ENCODE measurements at places on chromosomes 2 and 18.
A peak's percentile ranks its signal among the peaks of the same experiment; 100 is the strongest.

- DNase-seq: no peak
Observed at GRCh38 chr18:11672198-11672597, 16.9 kb upstream of the GNAL start.

- DNase-seq: no peak
Observed at GRCh38 chr2:182732736-182733135, 16.7 kb downstream of the DNAJC10 start.

- DNase-seq: peak; percentile 28
Observed at GRCh38 chr2:141522702-141523101, 608.1 kb downstream of the LRP1B start.

- no peak for DNase-seq
Observed at GRCh38 chr2:64982311-64982857, 6.8 kb upstream of the SLC1A4 start.

GRCh38 chr18:49300538-49300937, 159.9 kb downstream of the DYM start:
- no peak for DNase-seq

- no peak for DNase-seq
Observed at GRCh38 chr2:181172676-181173075, 192.3 kb downstream of the UBE2E3 start.

DNA sequence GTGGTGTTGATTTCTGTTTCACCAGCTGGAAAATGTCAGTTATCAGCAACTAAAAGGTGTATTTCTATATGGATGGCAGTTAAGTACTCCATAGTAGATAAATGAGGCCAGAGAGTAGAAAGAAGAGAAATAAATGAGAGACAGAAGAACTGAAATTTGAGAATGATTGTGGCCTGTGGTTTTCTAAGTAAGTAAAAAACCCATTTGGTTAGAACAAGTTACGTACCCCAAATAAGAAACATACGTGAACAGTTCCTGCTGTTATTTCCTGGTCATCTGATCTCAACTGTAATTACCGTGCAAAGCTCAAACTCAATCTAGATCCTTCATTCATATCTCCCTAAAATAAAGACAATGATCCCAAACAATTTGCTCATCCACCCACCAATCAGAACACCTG, 181.3 kb downstream of the PID1 start:
- DNase-seq: no peak

- DNase-seq: peak; percentile 25
Observed at GRCh38 chr18:292271-292670, 24.4 kb upstream of the THOC1 start.

GRCh38 chr2:224369028-224369632, 32.8 kb downstream of the FAM124B start:
- peak; percentile 64 for DNase-seq

GRCh38 chr2:198930170-198930569, 527.6 kb downstream of the SATB2 start:
- DNase-seq: peak; percentile 10

GRCh38 chr2:246489-247144, 17.2 kb downstream of the SH3YL1 start:
- DNase-seq: peak; percentile 82

- DNase-seq: no peak
Observed at GRCh38 chr2:207165121-207166038, at the start of gene KLF7. Gene KLF7, minus strand, starts transcription at chr2:207165948. Its CDS starts 380 bp downstream, at chr2:207165568.

GRCh38 chr2:104668631-104669030, 185.3 kb upstream of the POU3F3 start:
- DNase-seq: no peak

DNA sequence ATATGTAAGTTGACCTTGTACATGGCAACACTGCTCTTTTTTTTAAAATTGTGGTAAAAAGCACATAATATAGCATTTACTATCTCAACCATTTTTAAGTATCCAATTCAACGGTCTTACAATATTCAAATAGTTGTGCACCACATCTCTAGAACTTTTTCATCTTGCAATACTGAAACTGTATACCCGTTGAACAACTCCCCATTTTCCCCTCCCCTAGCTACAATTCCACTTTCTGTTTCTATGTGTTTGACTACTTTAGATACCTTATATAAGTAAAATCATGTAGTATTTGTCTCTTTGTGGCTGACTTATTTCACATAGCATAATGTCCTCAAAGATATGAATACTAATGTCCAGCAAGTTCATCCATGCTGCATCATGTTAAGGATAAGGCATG, 452.1 kb downstream of the TXNL1 start:
- DNase-seq: no peak

DNA sequence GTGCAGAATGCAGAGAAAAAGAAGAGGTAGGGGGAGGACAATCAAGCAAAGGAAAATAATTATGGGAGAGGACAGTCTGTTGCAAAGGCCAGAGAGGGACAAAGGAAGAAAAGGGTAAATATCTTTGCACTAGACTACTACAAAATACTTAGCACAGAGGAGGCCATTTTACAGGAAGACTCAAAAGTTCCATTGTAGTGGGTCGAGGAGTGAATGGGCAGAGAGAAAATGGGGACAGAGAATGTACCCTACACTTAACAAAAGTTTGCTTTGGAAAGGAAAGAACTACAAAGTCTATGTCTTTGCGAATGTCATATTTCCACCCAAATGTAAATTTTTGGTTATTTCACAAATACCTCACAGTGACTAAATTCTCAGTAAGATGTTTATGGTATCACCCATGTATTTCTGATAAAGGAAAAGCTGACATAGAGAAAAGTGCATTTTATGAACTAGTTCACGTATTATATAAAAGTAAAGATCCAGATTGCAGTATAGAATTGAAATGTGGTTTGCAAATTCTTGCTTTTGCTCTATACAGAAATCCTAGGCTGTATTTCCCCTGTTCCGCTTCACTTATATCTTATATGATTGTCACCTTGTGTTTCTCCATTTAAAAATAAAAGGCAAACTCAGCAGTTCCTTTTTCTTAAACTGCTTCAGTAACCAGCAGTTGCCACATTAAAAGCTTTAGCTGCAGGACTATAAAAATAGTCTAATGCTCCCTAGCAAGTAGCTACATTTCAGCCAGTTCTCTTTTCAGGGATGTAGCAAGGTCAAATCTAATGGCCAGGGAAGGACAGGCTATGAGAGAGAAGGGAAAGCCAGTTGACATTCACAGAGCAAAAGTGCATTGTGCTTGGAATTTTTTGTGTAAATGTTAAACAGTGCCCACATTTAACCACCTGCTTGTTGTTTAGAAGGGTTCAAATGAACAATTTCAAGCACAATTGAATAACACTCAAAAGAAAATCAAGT, 79.7 kb upstream of the CYTIP start:
- peak; percentile 16 for DNase-seq

DNA sequence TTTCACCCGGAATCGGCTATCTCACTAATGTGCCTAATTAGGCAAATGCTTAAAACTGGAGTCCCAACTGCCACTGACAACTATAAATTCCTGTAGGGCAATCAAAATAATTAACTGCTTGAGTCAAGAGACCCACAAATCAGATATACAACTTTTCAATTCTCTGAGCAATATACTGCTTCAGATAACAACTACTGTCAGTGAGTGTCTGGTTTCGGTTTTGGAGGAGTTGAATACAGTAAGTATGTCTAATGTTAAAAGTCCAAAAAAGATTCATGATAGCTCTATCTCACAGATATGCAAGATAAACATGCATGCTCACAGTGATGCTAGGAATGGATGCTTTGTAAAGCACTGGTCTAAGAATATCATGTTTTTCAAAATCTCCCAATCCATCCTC, 283.3 kb downstream of the NRXN1 start:
- peak; percentile 16 for DNase-seq

DNA sequence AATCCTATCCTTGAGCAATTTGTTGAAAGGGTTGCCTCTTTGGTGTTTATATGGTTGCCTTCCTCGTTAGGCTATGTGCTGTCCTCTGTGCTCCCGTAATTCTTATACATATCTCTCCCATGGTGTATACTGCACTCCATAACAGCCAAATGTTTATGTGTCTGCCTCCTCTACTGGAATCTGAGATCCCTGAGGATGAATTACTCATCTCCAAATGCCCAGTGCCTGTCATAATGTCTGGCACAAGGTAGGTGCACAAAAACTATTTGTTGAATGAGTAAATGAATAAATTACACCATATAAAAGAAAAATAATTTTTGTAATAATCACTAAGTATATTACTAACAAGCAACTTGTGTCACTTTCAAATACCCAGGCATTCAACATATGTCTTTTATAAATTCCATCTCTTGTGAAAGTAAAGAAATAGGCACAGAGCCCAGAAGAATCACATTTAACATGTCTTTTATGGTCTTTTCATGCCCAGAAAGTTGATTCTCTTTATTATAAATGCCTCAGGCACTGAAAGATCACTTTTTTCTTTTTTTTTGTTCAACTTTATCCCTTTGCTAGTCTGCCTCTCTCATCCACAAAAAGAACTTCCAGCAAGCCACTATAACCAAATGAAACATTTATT, 164.9 kb downstream of the CCDC148 start:
- no peak for DNase-seq

DNA sequence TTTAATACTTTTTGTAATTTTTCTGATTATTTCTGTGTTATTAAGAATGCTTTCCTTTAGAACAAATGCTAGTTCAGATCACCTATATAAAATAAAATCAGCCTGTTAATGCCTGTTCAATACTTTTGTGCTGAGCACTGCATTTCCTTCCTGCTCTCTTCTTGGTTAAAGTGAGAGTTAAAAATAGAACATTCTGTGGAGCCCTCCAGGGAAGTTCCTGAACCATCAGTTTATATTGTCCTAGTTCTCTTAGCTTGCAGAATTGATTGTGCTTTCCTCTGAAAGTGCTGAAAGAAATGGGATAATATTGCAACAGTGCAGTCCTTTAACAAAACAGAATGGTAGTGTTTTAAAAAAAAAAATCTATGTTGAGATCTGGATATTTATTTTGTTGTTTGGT, 74.6 kb upstream of the UBXN4 start:
- DNase-seq: no peak

GRCh38 chr2:238567996-238568395, 141.3 kb downstream of the ASB1 start:
- DNase-seq: no peak

- peak; percentile 39 for DNase-seq
Observed at GRCh38 chr2:83967854-83968253, 491.2 kb downstream of the SUCLG1 start.

GRCh38 chr2:53429901-53430300, 337.7 kb upstream of the CHAC2 start:
- no peak for DNase-seq

GRCh38 chr18:13810950-13811485, 12.9 kb upstream of the MC5R start:
- no peak for DNase-seq

- DNase-seq: peak; percentile 53
Observed at GRCh38 chr2:37809525-37809924, 115.6 kb upstream of the RMDN2 start.

DNA sequence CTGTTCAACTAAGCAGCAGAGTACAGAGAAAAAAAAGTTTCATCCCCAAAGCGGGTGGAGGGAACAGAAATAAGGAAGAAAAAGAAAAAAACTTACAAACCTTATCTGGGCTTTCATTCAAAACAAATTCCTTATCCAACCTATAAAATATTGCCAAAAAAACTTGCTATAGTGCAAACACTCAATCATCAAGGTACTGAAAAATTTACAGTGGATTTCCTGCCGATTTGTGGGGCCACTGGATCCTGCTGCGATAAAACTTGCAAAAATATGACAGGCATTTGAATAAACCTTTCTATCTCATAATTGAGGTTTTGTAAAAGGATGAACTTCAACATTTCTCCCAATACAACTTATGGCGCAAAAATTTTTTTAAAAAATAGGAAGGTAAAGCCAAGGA, 77.0 kb downstream of the ZNF521 start:
- no peak for DNase-seq

DNA sequence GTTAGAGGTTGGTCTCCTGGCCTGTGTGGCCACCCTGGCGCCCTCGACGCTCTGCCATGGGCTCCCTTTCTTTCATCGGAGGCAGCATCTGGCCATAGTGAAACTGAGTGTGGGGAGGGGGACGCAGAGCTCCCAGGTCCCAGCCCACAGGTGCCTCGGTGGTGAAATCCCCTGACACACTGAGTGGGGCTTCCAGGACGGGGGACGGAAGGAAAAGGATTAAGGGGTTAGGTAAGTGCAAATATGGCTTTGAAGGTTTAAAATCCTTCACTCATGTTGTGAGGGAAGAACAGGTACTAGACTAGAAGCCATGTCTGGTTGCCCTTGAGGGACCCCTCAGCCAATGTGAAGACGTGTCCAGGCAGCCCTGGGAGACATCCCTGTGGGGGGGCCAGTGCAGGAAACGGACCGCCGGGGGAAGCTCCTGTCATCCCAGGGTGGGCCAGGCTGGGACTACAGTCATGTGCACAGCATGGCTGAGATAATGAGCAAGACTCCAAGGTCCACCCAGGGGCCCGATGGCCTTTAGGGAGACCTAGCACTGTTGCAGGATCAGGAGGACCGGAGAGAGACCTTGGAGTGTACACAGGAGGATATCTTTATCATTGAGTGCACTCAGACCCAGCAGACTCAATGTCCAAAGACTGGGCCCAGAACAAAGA, 36.3 kb downstream of the RTP5 start:
- no peak for DNase-seq

DNA sequence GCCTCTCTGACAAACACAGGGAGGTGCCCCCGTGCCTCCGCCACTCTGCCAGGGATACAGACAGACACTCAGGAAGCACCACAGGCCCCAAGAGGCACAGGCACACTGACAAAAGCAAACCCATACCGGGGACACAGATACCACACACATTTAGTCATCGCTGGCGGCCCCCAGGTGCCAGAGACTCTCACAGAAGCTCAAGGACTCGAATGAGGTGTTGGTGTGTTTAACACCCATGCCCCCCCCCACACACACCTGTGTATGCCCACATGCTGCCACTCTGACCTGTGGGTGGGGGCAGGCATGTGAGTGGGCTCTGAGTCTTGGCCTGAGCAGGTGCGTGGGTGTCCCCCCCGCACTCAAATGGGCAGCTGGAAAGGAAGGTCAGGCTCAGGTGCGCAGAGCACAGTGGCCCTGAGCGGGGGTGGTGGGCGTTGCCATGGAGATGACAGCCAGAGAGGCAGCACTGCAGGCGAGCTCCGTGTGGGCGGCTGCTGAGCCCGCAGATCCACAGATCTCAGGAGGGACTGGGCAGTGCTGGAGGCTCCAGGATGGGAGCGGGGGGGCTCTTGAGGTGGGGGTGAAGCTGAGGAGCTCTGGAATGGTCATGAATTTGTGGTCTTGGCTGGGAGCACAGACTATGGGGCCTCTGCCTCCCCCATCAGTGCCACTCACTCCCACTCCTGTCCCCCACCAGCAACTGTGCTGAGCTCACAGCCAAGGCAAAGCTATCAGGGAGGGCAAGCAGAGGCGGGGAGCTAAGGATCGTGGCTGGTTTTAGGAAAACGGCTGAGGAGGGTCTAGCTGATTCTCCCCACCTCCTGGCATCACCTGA, 73.9 kb upstream of the TAF1B start:
- DNase-seq: no peak

- DNase-seq: no peak
Observed at GRCh38 chr2:69790601-69790959, 38.9 kb upstream of the GMCL1 start.

GRCh38 chr2:190970160-190970559, 43.8 kb downstream of the STAT1 start:
- no peak for DNase-seq

All from OCI-M1 (cell line).